ENCODE measurements at places on chromosomes 4 and X. TPM values are rescaled to one million over a fixed set of nuclear protein-coding genes. Genes with fewer than 3 reads are reported as not detected.

Gene PDE5A
- 11.6 TPM for total RNA-seq

Gene GLRA2
- total RNA-seq = 68.5 TPM

Gene DMRTC1
- total RNA-seq = not detected

Gene UGT2B17
- total RNA-seq = not detected

Gene SHROOM4
- total RNA-seq = 4.3 TPM

Gene MAPK10
- 7.1 TPM for total RNA-seq

Gene TRIML2
- total RNA-seq = not detected

Gene EXOC1L
- total RNA-seq = not detected

Gene IQSEC2
- 11.5 TPM for total RNA-seq

Gene LRP2BP
- 19.6 TPM for total RNA-seq

Gene RXFP1
- 1.6 TPM for total RNA-seq

Gene P2RY4
- total RNA-seq = not detected

Gene CT55
- 0.21 TPM for total RNA-seq

Gene MAGEC1
- total RNA-seq = not detected

Gene EIF4E
- total RNA-seq = 95.8 TPM

Gene USP17L29
- not detected for total RNA-seq

Gene TKTL1
- total RNA-seq = 4.4 TPM

Gene TAF1
- 37.0 TPM for total RNA-seq

Gene DCK
- total RNA-seq = 9.9 TPM

Gene NAP1L2
- total RNA-seq = 4.3 TPM

Gene NMU
- total RNA-seq = 89.3 TPM

Data from motor neuron (in vitro differentiated cells).